ENCODE measurements at places on chromosomes 4 and X.

DNA sequence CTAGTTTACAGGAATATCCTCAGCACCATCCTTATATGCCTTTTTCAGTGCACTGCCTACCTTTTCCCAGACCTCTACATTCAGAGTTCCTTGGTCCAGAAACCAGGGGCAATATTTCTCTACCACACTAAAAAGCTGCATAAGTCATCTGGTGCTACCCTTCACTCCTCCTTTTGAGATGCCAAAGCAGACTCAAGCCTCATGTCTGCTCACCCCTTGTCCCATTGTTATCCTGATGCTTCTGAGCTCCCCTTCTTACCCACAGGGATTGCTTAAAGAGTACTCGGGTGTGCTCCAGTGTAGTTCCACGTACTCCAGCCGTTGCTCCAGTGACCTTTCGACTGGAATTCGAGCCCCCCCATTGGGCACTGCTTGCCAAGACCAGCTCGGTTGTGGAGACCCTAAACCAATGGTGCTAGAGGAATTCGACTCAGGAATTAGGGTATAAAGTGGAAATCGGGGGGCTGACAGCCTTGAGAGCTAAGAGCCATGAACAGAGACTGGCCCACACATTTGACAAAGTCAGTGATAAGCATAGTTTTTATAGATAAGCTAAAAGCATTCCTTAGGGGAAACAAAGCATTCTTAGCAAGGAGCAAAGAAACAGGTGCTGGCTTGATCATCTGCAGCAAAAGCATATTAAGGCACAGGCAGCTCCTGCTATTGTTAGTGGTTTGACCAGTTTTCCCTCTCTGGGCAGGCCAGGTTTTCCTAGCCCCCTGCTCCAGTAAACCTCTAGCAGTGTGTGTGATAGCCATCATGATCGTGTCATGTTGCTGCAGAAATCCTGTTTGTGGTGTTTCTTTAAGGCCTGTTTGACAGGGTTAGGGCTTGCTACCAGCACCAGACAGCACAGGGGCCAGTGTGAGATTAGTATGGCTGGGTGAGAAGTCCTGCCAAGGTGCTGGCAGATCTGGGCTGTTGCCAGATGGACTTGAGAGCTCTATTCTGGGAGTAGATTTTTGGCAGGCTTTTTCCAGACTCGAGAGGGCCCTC is 57.5 kb upstream of the WDR1 start:
- no peak for DNase-seq

GRCh38 chr4:8221476-8221875 is 22.4 kb downstream of the SH3TC1 start:
- peak; percentile 26 for DNase-seq

DNA sequence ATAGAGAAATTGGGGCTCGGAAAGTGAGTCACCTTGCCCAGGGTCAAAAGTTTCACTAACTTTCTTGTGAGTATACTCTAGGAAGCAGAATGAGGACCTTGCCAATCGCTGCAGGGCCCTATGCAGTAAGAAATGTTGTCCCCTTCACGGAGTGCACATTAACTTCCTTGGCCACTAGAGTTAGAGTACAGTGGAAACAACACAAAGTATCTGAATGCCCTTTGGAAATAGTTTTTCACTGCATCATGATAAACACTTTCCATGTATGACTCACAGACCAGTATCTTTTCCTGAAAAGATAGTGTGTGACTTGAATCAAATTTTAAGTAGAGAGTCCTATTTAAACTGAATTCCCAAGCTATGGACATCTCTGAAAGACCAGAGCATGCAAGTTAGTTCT is 45.5 kb upstream of the STK26 start:
- peak; percentile 8 for DNase-seq

DNA sequence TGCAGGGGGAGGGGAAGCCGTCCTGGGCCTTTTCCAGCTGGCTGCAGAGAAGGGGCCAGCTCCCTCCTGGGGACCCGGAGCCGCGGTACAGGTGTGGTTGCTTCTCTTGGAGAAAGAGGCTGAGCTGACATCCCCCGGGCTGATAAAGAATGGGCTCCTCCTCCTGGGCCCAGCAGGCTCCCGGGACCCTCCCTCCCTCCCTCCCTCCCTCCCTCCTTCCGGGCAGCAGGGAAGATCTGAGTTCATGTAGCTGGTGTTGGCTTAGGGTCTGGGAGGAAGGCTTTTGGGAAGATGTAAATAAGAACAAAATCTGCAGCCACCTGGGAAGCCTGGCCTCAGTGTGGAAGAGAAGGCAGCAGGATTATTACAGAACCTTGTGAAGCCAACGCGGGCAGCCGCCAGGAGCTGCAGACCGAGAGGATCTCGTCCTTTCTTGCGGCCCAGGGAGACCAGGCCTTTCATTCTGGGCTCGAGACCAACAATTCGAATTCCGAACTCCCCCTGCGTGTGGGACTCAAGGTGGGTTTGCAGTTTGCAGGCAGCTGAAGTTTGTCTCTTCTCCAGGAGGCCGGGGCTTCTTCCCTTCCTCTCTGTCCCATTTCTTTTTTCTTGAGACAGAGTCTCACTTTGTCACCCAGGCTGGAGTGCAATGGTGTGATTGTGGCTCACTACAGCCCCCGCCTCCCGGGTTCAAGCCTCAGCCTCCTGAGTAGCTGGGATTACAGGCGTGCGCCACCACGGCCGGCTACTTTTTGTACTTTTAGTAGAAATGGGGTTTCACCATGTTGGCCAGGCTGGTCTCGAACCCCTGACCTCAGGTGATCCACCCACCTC is at the start of gene PLCXD1:
Gene PLCXD1 (plus strand): TSS at position 216 of the 834 bp plus-strand sequence. CDS start 2,807 bp downstream, outside the sequence.
- DNase-seq, result no peak

- no peak for DNase-seq
These were observed 35.3 kb downstream of the DCTD start for GRCh38 chr4:182881914-182882313.

- no peak for DNase-seq
These were observed 9.4 kb downstream of the ATP2B3 start for GRCh38 chrX:153526801-153527200.

DNA sequence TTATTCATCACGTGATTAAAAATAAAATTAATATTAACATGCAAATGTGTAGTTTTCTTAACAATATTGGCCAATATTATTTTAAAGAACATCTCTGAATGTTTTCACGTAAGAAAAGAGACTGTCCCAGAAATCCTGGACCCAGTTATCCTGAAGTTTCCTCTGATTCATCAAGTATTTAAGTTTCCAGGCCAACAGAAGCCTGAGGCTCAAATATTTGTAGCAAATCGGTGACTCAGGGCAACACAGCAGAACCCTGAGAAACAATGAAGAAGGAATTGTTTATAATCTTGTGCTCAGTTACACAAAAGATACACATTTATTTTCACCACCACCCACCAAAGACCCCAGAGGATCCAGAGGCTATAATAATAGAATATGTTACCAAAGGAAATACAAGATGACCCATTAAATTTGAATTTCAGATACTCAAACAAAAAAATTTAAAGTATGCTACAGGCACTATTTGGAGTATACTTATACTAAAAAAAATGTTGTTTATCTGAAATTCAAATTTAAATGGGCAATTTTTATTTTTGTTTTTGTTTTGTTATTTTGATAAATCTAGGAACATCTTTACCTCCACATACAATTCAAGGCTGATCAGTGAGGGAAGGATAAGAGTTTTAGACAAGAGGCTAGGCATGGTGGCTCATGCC is 33.9 kb upstream of the SLC7A11 start:
- peak; percentile 92 for DNase-seq

DNA sequence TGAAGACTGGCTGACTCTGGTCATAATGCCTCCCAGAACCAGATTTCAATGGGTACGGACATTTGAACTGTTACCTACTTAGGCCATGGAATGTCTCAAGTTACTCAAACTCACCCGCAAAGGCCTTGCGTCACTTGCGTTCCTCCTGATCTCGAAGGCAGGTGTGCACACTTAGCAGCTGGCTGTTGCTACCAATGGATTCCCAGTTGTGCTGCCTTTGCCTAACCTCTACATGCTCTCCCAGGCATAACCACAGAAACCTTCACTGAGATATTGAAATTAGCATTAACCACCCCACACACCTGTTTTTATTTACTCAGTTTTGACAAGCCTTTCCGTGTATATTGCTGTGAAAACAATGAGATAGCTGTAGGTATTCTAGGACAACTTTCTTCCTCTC is 2.8 kb downstream of the ERVMER34-1 start:
- DNase-seq, result no peak

DNA sequence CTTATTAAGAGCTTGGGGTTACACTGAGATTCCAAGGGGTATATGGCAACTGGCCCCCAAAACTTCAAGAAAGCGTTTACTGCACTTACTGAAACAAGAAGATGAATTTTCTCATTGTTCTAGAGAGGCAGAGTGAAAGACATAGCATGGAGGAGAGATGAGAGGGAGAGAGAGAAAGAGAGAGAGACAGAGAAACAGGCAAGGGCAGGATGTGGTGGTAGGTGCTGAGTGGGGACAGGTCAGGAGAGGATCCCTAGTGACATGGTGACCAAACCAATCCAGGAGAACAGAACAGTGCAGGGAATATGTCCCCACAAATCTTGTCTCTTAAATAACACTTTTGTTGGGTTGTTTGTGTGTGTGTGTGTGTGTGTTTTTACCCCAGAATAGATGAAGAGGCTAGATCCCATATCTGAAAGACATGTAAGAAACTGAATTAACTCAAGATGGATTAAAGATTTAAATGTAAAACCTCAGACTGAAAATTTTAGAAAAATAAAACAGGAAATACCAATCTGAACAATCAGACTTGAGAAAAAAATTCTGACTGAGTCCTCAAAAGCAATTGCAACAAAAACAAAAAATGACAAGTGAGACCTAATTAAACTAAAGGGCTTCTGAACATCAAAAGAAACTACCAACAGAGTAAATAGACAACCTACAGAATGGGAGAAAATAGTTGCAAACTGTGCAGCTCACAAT is 202.2 kb downstream of the QDPR start:
- peak; percentile 42 for DNase-seq

GRCh38 chrX:9055354-9055753 is 21.4 kb upstream of the FAM9B start:
- no peak for DNase-seq

GRCh38 chr4:24956091-24956490 is 43.2 kb upstream of the CCDC149 start:
- no peak for DNase-seq

- DNase-seq, result peak; percentile 71
These were observed 4.3 kb upstream of the SHROOM3 start for GRCh38 chr4:76430519-76431388.

DNA sequence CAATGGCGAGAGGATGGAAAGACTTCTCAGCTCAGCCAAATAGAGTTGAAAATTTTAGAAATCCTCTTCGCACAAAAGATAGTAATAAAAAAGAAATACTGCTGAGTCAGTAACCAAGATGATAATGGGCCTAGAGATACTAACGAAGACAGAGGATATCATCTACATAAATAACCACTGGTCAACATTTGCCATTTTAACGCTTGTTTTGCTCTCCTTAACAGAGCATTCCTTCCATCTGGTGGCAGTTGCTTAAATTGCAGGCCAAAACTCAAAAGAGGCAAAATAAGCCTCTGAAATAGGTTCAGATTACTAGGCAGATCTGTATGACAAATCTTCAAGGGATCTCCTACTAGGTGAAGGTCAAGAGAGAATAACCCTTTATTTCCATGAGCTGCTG is 51.7 kb upstream of the MCF2 start:
- DNase-seq, result peak; percentile 35

GRCh38 chr4:7338059-7338452 is 96.7 kb downstream of the PSAPL1 start:
- DNase-seq, result no peak

Measured in ELR (cell line).